ENCODE measurements at places on chromosomes 3 and 15. TPM values are rescaled to one million over a fixed set of nuclear protein-coding genes. Genes with fewer than 3 reads are reported as not detected.

The CLDN1 gene
- total RNA-seq: 4.4 TPM

The HESX1 gene
- not detected for total RNA-seq

The IMP3 gene
- 44.1 TPM for total RNA-seq

The GNAT1 gene
- not detected for total RNA-seq

The USP13 gene
- 57.7 TPM for total RNA-seq

The TMEM40 gene
- 4.8 TPM for total RNA-seq

All from left cardiac atrium (tissue), 4 donors.